Activated CD8-positive, alpha-beta memory T cell treated with anti-CD3 and anti-CD28 coated beads, Interleukin-2, amount 50 U/mL, for 48 hours (primary cell): ENCODE measurements at places on chromosomes 6 and 20.

DNA sequence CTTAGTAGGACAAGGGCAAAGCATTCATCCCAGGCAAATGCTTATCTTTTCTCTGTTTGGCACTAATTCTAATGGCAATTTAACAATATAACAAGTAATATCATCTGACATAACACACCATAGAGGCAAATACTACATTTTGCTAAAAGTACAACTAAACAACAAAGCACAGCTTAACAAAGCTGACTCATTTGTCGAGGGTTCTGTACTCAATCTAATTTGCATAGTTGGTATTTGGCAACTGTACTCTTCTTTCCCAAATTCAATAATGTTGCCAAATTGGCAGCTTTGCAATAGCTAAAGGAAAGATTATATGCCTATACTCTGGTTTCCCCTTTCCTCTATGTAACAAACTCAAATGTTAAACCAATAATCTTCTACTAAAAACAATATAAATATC lies 461.0 kb downstream of the PKHD1 start:
- no peak for DNase-seq

DNA sequence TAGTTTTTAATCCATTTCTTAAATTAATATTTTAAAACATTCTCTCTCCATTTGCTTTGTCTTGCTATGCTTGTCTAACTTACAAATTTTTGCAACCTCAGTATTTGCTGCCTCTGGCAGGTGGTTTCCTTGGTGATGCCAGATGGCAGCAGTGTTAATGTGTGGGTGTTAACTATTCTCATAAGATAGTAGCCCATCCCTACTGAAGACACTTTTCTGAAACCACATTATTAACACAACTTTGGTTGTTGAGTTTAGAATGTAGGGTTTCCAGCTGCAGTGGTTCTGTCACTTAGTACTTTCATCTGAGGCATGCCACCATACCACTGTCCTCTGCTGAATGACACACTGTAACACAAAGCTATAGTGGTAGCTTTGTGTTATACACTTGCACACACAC lies 75.1 kb downstream of the MYO6 start:
- DNase-seq, result no peak

- no peak for DNase-seq
Measured at GRCh38 chr6:66605971-66606370, 898.9 kb upstream of the EYS start.

GRCh38 chr6:64691064-64691463 lies 1016.0 kb downstream of the EYS start:
- no peak for DNase-seq

DNA sequence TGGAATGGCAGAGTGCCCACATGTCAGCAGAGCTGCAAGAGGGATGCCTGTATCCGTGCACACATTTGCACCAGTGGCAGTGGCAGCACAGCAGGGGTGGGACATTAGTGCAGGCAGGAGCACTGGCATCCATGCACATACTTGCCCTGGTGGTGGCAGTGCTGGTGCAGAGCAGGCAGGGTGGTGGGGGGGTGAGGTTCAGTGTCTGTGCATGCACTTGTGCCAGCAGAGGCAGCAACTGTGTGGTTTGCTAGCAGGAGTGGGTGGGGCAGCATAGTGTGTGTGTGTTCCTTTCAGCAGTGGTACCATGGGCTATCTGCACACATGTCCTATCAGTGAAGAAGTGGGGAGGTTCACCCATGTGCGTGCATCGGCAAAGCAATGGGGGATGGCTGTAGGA lies 151.6 kb downstream of the EPM2A start:
- no peak for DNase-seq

DNA sequence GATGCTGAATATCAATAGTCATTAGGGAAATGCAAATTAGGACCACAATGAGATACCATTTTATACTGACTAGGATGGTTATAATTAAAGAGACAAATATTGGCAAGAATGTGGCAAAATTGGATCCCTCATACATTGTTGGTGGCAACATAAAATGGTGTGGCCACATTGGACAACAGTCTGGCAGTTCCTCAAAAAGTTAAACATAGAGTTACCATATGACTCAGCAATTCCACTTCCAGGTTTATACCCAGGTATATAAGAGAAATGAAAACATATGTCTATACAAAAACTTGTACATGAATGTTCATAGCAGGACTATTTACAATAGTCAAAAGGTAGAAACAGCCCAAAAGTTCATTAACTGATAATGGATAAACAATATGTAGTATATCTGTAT lies 2.0 kb upstream of the CRIP3 start:
- no peak for DNase-seq

DNA sequence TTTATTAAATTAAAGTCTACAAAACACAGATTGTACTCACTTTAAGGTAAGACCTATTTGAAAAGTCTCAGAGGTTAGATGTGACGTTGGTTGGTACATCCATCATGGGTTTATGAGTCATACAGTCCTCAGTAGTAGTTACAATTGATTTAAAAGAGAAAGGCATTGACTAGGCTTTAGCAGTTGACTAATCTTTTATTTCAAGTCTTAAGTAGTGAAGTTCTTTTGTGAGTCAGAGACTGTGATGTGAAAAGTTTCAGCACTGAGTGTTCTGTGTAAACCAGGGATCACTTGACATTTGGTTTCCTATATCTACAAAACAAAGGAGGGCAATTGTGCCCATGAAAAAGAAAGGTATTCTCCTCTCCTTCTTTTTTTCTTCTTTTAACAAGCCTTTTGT lies 221.3 kb downstream of the GRIK2 start:
- no peak for DNase-seq

- no peak for DNase-seq
Measured at GRCh38 chr6:111173946-111174345, 86.6 kb downstream of the SLC16A10 start.

GRCh38 chr6:53055873-53056272 lies 9.3 kb upstream of the FBXO9 start:
- no peak for DNase-seq

GRCh38 chr6:15339081-15339480 lies 93.2 kb downstream of the JARID2 start:
- DNase-seq, result no peak

GRCh38 chr6:75745404-75745803 lies 3.6 kb upstream of the MYO6 start:
- DNase-seq, result no peak

DNA sequence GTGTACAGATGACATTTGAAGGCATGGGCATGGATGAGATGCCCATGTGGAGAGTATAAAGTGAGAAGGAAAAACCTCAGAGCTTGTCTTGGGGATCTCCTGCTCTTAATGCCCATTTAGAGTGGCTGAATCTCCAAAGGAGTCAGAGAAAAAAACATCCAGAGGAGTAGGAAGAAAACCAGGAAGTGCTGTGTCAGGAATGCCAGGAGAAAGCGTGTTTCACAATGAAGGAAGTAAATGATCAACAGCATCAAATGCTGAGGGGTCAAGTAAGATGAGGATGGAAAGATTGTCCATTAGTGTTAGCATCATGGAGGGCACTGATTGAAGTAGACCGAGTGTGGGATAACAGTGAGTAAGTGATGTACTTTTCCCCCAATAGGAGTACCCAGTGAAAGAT lies 56.1 kb downstream of the FIG4 start:
- no peak for DNase-seq

DNA sequence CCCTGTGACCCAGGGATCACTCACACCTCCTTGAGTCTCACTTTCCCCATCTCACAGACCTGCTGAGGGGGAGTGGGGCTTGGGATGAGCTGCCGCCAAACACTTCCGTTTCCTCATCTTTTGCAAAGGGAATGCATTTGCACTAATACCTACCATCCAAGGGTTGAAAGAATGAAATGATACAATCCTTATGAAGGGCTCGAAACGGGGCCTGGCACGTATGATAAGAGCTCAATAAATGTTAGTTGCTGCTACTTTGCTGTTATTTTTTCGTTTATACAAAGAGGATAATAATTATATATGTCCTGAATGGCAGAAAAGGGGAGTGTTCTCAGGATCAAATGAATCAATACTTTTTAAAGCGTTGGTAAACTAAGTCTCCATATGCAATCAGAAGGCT lies 6.1 kb upstream of the TFAP2D start:
- DNase-seq, result no peak

DNA sequence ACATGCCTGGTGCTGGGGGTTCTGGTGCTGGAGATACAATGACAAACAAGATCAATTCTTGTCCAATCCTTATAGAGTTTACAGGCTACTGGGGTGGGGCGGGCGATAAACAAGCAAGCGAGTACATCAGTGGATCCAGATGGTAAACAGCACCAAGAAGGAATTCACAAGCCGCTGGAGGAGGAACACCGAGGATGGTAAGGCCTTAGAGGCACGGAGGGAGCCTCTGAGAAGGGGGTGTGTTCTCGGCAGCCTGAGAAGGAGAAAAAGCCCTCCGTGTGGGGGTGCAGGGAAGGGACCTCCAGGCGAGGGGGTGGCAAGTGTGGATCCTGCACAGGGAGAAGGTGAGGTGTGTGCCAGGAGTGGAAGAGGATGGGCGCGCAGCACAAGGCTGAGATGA lies 276.5 kb upstream of the FOXQ1 start:
- DNase-seq, result no peak

- no peak for DNase-seq
Measured at GRCh38 chr6:91608428-91608827, 1021.6 kb upstream of the MAP3K7 start.

- DNase-seq, result no peak
Measured at GRCh38 chr20:924639-925038, 8.5 kb upstream of the ANGPT4 start.

DNA sequence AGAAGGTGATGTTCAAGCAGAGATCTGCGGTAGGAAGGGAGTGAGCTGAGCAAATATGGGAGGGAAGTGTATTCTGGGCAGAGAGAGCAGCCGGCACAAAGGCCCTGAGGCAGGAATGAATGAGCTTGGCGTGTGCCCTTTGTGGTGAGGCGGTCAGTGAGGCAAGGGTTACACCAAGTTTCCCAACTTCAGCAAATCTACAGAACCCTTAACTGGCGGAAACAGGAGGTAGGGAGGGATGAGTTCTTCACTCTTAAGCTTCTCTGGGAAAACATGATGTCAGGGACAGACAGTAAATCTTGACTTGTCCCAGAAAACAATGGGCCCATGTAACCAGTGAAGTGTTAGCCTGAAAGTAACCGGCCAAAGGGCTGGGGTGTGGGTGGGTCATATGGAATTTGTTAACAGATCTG lies 97.1 kb upstream of the PTPN1 start:
- DNase-seq, result no peak
